ENCODE measurements at places on chromosomes 6 and 20.
A peak's percentile ranks its signal among the peaks of the same experiment; 100 is the strongest.

DNA sequence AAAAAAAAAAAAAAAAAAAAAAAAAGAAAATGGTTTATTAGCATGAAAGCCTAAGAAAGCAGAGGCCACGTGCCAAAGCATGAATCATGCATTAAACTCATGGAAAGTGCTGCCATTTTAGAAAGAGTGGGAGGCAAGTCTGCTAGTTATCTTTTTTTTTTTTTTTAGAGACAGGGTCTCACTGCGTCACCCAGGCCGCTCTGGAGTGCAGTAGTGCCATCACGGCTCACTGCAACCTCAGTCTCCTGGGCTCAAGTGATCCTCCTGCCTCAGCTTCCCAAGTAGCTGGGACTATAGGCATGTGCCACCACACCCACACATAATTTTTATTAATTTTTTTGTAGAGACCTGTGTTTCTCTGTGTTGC, 5.2 kb downstream of the VWA7 start:
- no peak for DNase-seq

GRCh38 chr20:62368976-62369814, 2.1 kb upstream of the LAMA5 start:
- no peak for DNase-seq

DNA sequence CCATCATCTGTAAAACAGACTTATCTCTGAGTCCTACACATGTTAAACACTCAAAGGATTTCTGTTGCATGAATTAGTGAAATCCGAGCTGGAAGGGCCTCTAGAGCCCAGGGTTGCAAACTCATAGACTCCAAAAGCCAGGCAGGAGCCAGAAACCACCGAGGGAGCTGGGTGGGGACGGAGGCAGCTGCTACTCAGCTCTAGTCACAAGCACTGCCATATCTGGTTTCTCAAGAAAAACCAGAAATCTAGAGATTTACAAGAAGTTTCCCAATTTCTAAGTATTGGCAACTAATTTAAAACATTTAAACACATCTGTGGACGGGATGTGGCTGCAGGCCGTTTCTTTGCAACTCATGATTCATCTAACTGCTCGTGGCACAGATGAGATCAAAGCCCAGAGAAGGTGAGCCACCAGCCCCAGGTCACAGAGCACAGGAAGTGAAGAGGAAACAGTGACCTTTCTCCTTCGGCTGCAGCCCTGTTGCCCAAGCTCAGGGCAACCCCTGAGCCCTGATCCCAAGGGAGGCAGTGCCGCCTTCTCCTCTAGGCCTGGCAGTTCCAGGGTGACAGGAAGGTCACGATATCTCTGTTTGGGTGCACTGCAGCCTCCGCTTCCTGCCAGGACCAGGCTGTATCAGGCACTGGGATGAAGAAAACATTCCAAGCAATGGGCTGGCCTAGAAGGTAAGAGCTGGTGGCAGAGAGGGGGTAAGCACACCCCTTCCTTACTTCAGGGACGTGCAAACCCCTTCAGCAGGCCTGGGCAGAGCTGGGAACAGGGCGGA, 26.4 kb upstream of the PTGIS start:
- peak; percentile 96 for DNase-seq

DNA sequence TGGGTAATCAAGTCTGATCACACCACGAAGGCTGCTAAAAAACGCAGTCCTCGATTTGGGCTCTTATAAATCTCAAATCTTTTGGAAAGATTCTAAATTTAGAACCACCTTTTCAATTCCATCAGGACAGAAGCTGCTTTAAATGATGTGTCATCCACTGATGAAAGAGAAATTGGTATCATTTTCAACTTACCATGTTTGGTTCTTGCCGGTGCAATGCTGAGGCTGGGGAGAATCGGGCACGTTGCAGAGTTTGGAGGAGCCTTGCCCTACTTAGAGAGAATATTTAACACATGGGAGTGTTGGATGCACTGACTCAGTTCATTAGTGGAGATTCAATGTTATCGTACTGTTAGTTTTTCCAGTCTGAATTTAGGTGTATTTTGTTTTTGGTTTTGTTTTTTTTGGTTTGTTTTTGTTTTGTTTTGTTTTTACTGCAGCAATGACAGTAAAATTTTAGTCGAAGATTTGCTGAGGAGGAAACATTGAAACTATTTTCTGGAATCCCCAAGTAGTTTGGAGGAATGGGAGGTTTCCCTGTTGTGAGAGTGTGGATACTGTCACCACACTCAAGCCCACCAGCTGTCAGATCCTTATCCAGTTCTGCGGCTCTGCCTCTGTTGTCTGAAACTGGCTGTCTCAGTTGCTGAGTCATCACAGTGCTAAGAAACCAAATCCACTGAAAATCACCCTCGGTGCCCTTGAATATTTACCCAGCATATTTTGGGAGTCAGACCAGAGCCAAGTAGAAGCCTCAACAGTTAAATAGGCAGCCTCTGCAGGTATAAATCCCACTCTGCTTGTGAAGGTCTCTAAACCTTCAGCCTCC, 497.0 kb downstream of the BTBD3 start:
- DNase-seq = no peak

- no peak for DNase-seq
These were observed 12.9 kb upstream of the ADTRP start for GRCh38 chr6:11791354-11792107.

DNA sequence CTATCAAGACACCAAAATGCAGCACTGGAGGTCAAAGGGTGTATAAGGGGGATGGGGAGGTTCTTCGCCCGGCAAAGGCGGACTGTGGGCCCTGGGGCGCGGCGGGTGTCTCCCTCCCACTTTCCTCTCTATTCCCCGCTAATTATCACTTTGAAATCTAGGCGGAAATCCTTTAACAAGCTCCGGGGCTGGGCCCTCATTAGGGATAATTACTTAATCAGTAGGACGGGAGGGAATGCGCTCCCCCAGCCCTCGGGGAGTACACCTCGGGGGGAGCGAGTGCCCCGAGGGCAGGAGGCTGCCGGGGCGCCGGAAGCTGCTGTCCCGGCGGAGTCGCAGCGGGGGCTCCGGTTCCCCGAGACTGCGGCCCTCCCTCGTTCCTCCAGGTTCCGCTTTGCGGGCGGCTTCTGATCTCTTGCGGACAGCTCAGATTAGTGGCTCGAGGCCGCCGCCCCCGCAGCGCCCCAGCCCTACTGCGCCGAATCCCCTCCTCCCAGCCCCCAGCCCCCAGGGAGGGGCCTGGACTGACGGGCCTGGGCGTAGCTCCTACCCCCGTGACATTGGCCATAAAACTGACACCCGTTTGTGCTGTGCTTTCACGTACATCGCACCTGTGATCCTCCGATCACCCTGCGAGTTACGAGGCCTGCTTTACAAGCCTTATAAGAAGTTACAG, 14.7 kb downstream of the MUCL3 start:
- DNase-seq = no peak

GRCh38 chr20:1820138-1821079, 74.8 kb upstream of the SIRPA start:
- DNase-seq = no peak

DNA sequence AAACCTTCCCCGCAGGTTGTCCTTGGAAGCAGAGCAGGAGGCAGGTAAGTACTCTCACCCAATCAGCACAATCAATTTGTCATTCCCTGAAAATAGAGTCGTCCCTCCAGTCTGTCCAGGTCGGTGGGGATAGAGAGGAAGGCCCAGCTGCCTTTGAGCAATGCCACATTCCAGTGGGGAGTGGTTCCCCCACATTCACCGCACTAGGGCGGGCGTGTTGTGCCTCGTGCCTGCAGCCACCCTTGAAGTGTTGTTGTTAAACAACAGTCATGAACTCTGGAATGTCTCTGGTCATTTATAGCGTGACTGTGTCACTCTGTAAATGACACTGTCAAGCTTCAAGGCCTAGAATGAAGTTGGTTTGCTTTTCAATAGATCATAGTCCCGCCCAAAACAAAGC, 33.4 kb downstream of the PRDM1 start:
- no peak for DNase-seq

DNA sequence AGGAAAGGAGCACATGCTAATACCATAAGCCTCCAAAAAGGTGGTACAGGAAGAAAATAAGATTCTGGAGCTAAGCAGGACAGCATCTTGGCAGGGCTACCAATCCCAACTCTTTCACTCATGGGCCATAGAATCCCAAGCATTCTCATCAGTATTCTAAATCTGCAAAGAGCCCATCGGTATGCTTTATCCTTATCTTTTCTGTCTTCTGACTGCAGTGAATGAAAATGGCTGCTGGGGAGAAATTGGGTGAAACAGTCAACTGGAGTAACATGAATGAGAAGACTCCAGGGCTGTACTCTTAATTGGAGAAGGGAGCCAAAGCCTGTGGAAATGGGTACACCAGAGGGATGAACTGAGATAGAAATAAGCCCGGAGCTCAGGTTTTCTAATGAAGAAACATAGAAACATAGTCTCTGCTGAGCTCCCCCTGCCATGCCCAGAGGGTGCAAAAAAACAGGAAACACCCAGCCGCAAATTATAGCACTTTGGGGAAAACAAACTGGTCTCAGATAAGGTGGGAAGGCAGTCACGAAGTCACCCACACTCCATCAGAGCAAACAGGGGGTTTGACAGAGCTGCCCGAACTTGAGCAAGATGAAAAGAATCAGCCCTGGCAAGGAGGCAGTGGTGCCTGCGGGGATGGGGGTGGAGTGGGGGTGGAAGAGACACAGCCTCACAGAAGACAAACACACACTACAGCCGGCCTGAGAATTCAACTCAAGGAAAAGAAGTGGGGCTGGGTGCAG, 35.4 kb upstream of the E2F3 start:
- no peak for DNase-seq

DNA sequence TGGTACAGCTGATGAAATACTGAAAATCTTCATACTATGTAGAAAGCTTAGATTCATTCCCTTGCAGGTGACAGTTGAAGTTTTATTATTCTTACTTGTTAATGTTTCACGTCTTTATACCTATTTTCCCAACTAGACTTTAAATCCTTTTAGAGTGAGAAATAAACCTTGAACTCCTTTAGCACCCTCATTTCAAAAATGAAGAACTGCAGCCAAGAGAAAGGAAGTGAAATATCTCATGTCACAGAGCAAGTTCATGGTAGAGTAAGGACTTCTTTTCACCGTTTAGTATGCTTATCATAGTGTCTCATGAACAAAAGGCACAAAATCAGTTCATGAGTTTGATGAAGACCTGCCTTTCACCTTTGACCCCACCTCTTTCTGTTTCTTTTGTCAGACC, 38.5 kb downstream of the ORC3 start:
- DNase-seq = no peak

DNA sequence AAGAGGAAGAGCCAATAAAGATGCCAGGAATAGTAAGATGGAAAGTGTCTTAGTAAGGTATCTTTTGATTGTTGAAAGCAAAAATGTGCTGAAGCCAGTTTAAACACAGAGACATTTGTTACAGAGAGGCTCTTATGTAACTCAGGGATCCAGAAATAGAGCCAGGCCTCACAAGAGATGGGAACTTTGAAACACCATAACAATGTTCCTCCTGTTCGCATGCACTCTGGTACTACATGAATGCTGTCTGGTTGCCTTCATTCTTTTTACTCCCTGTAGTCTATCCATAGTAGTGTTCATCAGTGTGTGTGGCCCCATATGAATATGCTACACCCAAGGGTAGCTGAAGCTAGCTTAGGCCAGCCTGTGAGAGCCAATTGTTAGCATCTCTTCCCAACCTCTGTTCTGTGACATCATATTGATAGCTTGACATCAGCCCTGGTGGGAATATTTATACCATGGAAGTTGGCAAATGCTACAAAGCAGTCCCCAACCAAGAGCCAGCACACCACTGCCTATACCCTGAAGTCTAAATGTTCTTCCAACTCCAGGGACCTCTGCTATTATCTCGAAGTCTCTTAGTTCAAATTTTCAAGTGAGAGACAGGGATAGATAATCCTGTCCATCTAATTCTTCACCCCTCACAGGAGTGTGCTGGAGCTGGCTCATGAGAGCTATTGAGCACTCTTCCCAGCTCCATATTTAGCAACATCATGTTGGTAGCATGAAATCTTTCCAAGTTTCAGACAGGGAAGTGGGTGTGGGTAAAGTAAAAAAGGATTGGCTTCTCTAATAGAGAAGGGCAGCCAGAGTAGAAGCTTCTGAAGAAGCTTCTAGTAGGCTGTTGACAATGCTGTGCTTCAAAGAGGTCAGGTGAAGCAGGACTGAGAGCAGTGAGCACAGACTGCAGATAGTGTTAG, 7.0 kb downstream of the NDUFAF5 start:
- DNase-seq = no peak

DNA sequence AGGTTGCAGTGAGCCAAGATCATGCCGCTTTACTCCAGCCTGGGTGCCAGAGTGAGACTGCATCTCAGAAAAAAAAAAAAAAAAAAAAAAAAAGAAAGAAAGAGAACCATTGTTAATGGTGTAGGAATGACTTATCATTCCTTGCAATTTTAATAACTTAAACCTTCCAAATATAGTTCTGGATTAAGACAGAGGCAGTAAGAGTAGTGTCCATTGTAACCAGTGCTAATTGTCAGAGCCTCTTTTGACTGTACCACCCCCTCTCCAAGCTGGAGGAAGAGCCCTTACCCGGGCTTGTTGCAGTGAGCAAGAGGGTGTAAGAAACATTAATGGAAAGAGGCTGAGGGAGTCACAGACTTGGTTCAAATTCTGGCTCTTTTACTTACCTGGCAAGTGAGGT, 53.8 kb downstream of the SASH1 start:
- no peak for DNase-seq

DNA sequence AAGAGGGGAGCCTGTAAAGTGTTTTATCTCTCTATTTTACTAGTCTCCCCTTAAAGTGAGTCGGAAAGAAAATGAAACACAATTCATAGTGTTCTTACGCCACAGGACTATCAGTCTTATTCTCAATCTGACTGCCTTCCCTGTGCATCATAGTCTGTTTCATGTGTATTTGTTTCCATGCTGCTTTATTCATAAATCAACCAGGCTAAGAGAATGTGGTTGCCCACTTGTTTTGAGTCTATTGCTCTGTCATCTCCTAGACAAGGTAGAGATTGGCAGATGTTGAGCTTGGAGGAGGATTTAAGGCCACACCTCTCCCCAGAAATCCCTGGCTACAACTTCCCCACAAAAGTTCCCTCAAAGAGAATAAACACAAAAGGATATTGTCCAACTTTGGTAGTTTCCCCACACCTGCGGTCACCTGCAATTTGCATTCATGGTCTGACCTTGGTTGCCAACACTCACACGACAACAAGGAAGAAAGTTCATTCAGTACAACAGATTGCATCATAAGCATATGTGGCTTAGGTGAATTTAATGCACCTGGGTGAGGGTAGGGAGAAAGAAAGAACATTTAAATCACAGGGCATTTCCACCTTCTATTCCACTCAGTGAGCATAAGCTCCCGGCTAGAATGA, 167.1 kb upstream of the FBXL4 start:
- no peak for DNase-seq

GRCh38 chr6:87901613-87902012, 146.0 kb upstream of the SPACA1 start:
- DNase-seq = no peak

DNA sequence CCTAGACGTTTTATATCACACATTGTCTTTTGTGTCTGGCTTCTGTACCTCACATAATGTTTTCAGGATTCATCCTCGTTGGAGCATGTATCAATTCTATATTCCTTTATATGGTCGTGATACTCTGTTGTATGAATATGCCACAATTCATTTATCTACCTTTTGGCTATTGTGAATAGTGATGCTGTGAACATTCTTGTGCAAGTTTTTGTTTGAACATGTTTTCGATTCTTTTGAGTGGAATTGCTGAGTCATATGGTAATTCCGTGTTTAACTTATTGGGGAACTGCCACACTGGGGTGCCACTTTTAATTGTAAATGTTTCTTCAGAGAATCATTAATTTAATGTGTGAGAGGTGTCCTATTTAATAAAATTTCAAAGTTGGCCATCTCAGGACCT, 101.2 kb downstream of the SLC35B3 start:
- DNase-seq = no peak

GRCh38 chr20:23127506-23128279, 41.6 kb upstream of the CD93 start:
- DNase-seq = no peak

GRCh38 chr6:39366931-39367618, 44.6 kb upstream of the KCNK16 start:
- no peak for DNase-seq

All from AG09319 (cell line).